ENCODE measurements at places on chromosomes 12 and 14.

- DNase-seq, result no peak
Observed at GRCh38 chr14:51398898-51399297, 158.9 kb downstream of the TMX1 start.

GRCh38 chr12:54689034-54689372 lies 40.8 kb upstream of the DCD start:
- no peak for DNase-seq

GRCh38 chr12:3319723-3320492 lies 171.1 kb upstream of the PRMT8 start:
- no peak for DNase-seq

DNA sequence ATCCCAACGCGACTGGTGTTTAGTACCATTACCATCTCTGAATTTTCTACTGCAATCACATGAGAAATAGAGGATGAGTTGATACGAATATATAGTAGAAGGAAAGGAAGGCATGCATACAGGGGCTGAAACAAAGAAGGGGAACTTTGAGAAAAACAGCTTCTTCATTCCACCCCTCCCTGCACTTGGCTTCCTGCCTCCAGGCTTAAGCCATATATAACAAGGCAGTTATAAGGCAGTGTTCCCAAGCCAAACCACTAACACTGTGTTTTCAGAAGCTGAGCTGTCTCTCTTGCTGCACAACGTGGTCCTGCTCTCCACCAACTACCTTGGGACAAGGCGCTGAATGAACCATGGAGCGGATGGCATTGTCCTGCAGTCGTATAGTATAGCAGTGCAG lies 11.0 kb downstream of the LETMD1 start:
- no peak for DNase-seq

DNA sequence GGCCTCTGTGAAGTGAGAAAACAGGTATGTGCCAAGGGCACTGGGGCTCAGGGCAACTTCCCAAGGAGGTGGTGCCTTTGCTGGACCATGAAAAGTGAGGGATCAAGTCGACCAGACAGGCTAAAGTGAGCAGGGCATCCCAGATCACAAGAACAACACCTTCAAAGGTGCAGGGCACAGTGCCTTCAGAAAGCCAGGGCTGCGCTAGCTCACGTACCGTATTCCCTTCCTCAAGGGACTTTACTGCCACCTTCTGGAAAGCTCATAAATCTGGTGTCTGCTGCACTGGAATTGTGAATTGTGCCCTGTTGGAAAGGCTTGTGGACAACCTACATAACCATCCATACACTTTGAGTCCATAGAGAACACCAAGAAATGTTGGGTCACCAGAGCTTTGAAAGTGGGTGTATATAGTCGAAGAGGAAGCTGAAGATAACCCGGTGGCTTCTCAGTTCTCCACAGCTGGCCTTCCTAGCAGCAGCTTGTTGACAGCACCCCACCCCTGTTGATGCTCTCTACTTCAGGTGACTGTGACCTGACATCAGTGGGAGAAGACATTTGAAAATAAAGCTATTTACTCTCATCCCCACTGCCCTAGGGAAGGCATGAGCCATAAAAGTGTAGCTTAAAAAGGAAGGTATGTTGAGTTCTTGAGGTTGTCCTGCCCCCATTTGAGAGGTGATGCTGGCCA lies 24.5 kb downstream of the FIGNL2 start:
- no peak for DNase-seq

GRCh38 chr12:77161944-77162343 lies 96.6 kb upstream of the E2F7 start:
- no peak for DNase-seq

DNA sequence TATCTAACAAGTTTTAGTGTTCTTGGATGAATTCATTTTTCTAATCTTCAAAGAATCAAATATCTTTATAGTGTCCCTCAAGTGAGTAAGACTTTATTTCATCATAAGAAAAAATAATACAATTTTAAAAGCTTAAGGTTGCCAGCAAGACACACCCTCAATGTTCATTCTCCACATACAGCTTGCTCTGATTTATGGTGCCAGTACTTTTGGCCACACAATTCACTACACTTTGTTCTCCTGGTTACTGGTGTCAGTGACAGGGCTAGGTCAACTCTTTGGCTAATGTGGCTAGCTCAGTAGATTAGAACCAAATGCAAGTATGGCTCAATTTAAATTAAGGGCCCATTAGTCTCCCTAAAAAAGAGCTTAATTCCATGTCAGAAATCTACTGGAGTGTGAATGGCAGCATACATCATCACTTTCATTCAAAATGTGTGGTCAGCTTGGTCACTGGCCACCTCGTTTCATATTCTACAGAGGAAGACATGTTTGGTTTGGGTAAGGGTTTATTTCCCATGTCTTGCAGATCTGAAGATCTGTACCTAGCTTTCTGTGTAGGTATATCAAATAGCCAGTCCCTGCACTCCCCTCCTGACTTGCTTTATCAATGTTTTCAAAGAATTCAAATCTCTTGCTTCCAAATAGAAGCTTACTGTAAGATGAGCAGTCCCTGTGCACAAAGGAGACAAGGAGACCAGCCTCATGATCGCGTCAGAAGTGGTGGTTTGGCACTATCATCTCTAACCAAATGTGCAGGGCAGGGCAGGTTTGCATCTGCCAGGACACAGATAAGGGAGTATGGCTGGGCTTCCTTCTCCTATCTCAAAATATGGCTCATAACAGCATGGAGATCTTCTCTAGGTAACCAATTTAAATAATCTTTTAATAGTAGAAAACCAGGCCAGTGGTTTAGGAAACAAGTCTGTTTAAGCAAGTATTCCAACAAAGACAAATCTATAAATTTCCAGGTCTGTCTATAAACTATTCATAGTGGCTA lies 31.3 kb downstream of the HECTD4 start:
- no peak for DNase-seq

DNA sequence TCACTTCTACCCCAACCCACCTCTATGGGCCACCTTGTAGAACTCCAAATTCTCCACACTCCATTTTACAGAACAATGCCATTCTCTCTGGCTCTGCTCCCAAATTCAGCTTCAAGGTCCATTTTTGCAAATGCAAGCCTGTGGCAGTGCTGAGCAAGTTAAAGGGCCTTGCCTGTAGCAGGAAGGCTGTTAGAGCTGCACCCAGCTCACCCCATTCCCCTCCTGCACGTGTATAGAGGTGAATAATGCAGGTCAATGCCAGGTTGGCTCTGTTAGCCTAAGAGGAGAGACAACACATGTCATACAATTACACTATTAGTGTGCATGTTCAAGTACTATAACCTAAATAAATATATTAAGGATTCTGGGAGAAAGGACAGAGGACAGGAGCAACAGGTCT lies 120.4 kb downstream of the TBX5 start:
- DNase-seq, result no peak

- DNase-seq, result no peak
Observed at GRCh38 chr12:976644-977043, 14.4 kb upstream of the ERC1 start.

GRCh38 chr12:11085419-11085818 lies 6.7 kb downstream of the TAS2R43 start:
- no peak for DNase-seq

- DNase-seq, result no peak
Observed at GRCh38 chr12:84136862-84137367, 775.7 kb downstream of the SLC6A15 start.

DNA sequence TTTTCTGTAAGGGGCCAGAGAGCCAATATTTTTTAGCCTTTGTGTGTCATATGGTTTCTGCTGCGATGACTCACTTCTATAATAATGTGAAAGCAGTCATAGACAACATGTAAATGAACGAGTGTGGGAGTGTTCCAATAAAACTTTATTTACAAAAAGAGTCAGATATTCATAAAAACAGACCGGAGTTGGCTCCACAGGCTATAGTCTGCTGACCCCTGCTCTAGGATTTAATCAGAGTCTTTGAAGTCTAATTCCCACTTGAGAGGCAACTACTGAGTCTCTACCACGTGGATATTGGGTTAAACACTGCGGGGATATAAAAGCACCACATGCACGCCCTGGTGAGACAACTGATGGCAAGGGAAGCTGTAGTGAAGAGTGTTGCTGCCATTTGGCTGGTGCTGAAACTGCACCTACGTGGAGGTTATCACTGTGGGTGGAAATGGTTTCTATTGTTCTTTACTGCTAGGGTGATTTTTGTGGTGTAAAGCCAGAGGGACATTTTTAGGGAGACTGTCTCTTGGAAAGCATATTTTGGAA lies 3.6 kb upstream of the NINJ2 start:
- no peak for DNase-seq
